Caco-2 (cell line): ENCODE measurements at places on chromosomes 2 and 18. TPM values are rescaled to one million over a fixed set of nuclear protein-coding genes. Genes with fewer than 3 reads are reported as not detected.
A peak's percentile ranks its signal among the peaks of the same experiment; 100 is the strongest.

Gene NT5DC4
- 3.3 and 4.0 TPM in 2 replicates for total RNA-seq

GRCh38 chr18:46290440-46291020 lies 186.3 kb downstream of the HAUS1 start:
- no peak for DNase-seq
- H3K4me3 ChIP-seq, result no peak overlapping the region
- H3K27ac ChIP-seq, result no peak overlapping the region
- no peaks in the 10 kb centered on the region for H3K27me3 ChIP-seq
- no peaks in the 10 kb centered on the region for H3K4me1 ChIP-seq

- no peak for DNase-seq
- H3K27me3 ChIP-seq, result no peaks in the 10 kb centered on the region
- peaks cover 41% of the 10 kb centered on the region for H3K4me1 ChIP-seq
- peak overlapping the region; percentile 91 for H3K4me3 ChIP-seq
Measured at GRCh38 chr2:197500503-197501131, 438 bp downstream of the HSPE1 start.

- no peak overlapping the region for H3K4me3 ChIP-seq
- no peaks in the 10 kb centered on the region for H3K36me3 ChIP-seq
Measured at GRCh38 chr2:123696799-123697410, 328.2 kb upstream of the CNTNAP5 start.

Gene B3GNT7
- total RNA-seq, result 2.7 and 3.6 TPM in 2 replicates

- DNase-seq, result peak; percentile 31
- no peaks in the 10 kb centered on the region for H3K27me3 ChIP-seq
- H3K4me1 ChIP-seq, result no peaks in the 10 kb centered on the region
- H3K4me3 ChIP-seq, result no peak overlapping the region
- no peak overlapping the region for H3K27ac ChIP-seq
Measured at GRCh38 chr18:32549248-32550110, 78.8 kb upstream of the GAREM1 start.

DNA sequence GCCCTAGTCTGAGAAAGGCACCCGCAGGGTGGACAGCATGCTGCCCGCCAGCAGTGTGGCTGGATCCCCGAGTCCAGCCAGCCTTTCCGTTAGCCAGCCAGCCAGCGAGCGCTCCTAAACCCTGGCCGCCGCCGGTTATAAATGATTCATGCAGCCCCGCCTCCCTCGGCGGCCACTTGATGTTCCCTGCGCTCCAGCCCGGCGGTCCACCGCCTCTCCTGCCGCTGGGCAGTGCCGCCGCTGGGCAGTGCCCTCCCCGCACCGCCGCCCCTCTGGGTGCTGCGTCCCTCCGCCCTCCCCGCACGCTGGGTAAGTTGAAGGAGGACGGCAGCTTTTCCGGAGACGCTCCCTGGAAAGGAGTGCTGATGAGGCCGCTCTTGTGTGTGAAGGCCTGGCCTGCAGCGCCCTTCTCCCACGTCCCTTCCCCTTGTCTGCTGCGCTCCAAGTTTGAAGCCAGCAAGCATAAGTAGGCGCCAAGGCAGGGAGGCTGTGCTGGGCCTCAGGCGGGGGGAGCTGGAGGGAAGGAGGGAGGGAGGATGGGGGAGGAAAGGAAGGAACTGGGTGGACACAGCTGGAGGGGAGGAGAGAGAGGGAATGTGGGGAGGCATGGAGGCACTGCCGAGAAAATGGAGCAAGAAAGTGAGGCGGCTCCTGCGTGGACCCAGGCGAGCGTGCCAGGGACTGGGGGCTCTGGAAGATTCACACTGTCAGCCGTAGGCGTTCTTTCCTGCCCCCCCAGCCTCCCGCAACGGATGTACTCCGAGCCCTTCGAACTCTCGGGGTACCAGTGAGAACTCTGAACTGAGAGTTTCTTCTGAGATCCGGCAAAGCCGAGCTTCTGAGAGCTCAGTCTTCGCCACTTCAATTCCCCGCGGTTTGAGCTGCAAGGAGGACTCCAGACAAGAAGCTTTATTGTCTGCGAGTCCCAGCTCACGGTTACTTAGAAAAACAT lies 131.9 kb downstream of the GLI2 start:
- no peak overlapping the region for H3K27ac ChIP-seq
- no peaks in the 10 kb centered on the region for H3K36me3 ChIP-seq
- 0 out of 2 replicates have a peak, but pooled peaks cover 10% of the 10 kb centered on the region for H3K4me1 ChIP-seq
- H3K27me3 ChIP-seq, result no peaks in the 10 kb centered on the region
- DNase-seq, result peak; percentile 24
- no peak overlapping the region for H3K4me3 ChIP-seq

DNA sequence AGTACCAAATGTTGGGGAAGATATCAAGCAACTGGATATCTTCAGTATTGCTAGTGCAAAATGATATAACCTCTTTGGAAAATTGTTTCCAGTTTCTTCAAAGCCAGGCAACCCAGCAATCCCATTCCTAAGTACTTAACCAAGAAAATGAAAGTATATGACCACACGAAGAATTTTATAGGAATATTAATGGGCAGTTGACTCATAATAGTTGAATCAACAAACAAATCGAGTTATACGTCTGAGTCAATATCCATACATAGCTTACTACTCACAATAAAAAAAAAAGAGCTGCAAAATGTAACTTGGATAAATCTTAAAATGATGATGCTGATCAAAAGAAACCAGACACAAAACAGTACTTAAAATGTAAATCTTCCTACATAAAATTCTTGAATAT lies 810.4 kb downstream of the METTL4 start:
- no peaks in the 10 kb centered on the region for H3K36me3 ChIP-seq
- H3K4me3 ChIP-seq, result no peak overlapping the region
- DNase-seq, result no peak
- H3K27me3 ChIP-seq, result no peaks in the 10 kb centered on the region
- H3K27ac ChIP-seq, result no peak overlapping the region

DNA sequence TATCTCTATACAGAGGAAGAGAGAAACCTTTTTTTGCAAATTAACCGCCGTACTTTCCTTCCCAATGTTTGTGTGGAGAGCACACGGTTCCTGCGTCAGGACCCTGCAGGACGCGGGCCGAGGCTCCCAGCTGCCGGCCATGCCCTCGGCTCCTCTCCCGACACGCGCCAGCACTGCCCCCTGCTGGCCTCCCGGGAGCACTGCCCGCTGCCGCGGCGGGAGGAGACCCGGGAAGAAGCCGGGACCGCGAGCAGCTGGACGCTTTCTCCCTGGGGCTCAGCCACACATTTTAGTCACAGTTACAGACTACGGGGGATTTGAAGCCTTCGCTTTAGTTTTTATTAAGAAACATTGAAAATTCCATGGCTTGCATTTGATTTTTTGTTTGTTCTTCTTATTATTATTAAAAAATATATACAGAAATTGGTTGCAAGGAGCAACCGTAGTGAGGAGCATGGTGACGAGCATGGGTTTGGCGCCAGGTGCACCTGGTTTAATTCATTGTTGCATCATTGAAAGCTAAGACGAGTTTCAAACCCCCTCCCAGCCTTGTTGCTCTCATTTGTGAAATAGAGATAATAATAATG lies 401.2 kb downstream of the GALR1 start:
- no peaks in the 10 kb centered on the region for H3K27me3 ChIP-seq
- DNase-seq, result peak; percentile 51
- H3K4me1 ChIP-seq, result no peaks in the 10 kb centered on the region
- H3K27ac ChIP-seq, result no peak overlapping the region

- no peak overlapping the region for H3K27ac ChIP-seq
- no peak for DNase-seq
- no peaks in the 10 kb centered on the region for H3K4me1 ChIP-seq
- H3K4me3 ChIP-seq, result no peak overlapping the region
- H3K27me3 ChIP-seq, result no peaks in the 10 kb centered on the region
Measured at GRCh38 chr2:182330451-182331305, 96.2 kb downstream of the PDE1A start.

DNA sequence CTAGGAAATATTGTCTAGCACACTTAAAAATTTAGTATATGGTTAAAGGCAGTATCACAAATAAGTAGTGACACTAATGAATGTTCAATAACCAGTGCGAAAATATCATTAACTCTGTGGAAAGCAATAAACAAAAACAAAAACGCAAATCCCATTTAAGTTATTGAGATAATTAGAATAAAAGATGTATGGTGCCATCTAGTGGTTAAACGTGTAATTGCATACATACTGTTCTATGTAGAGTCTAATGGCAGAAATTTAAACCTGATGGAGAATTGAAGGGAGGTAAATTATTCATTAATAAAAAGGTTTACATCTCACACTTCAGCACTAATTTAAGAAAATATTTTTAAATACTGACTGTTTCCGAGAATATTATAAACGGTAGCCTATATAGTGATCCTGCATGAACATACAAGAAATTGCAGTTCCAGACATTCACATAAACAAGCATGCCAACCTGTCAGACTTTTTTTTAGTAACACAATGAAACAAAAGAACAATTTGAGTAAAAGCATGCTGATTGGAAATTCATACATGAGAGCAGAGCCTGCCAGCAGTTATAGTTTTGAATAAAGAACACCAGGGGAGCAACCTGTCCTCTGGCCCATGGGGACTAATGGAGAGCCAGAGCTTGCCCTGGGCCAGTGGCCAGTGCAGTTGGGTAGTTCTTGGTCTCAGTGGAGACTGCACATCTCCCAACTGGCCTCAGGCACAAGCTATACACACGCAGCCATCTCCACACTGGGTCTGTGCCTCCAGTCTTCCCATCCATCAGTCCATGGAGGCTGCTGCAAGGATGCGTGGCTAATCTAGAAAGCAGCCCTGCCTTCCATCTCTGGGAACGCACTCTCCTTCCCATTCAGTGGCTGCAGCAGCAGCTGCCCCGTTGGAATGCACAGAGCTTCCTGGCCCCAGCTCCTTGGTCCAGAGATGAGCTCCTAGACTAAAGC lies 28.0 kb downstream of the GCG start:
- no peak for DNase-seq
- H3K4me3 ChIP-seq, result no peak overlapping the region
- peaks cover 27% of the 10 kb centered on the region for H3K4me1 ChIP-seq
